ENCODE measurements at places on chromosomes 12 and 14.

- no peak for DNase-seq
Measured at GRCh38 chr14:103374121-103374520, 11.1 kb upstream of the MARK3 start.

GRCh38 chr14:94054401-94054800, 26.6 kb downstream of the DDX24 start:
- DNase-seq: no peak

DNA sequence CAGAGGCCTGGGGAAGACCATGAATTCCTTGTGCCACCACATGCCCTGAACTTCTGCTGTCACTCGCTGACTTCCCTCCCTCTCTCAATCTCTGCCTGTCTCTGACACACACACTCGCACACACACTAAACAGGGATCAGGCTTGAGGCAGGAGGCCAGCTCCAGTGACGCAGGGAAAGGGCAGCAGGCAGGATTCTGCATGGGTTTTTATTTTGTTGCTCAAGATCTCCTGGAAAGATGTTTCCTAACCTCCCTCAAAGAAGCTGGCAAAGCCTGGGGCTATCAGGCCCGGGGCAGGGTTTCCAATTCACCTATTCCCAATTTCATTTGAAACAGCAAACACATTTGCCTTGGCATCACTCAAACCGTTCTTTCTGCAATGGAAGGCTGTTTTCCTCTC, 27.7 kb upstream of the PEX5 start:
- DNase-seq: no peak

GRCh38 chr12:3300833-3301401, 190.1 kb upstream of the PRMT8 start:
- no peak for DNase-seq

DNA sequence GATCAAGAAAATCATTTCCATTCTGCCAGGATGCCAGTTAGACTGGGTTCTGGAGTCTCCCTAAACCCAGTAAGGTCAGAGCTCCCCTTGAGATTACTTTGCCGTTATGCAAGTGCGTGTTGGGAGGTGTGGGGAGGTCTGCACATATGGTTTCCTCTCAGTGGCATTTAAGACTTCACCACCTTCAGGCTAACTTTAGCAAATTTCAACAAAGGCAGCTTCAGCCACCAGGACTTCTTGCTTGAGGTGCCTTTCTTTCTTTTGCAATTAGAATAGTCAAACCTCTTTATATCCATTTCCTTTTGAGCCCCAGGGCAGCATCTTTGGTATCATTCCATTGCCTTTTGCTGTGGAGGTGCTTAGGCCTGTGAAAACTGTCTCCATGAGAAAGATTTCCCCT, 117.2 kb upstream of the CCND2 start:
- DNase-seq: no peak

- peak; percentile 9 for DNase-seq
Measured at GRCh38 chr14:59483363-59483762, 845 bp downstream of the L3HYPDH start.

GRCh38 chr14:37819155-37820015, 224.0 kb downstream of the TTC6 start:
- no peak for DNase-seq

- DNase-seq: peak; percentile 59
Measured at GRCh38 chr14:103105580-103106150, 11.1 kb downstream of the EXOC3L4 start.

GRCh38 chr12:92987362-92987761, 58.3 kb upstream of the EEA1 start:
- no peak for DNase-seq

DNA sequence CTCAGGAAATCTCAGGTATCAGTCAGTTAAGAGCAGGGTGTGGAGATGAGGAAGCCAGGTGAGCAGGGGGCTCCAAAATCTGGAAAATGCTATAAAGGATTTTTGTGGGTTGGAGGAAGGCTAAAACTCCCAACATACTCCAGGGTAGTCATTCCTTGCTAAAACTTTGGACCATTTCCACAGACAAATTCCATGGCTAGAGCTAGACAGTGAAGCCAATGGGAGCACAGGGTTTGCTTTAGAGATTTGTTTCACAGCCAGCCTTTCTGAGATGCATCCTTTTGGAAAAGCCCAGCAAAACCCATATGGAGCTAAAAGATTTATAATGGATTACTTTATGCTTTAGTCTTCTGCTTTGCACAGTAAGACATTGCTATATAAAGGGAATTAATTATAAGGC, 146.5 kb downstream of the SAMD4A start:
- no peak for DNase-seq

DNA sequence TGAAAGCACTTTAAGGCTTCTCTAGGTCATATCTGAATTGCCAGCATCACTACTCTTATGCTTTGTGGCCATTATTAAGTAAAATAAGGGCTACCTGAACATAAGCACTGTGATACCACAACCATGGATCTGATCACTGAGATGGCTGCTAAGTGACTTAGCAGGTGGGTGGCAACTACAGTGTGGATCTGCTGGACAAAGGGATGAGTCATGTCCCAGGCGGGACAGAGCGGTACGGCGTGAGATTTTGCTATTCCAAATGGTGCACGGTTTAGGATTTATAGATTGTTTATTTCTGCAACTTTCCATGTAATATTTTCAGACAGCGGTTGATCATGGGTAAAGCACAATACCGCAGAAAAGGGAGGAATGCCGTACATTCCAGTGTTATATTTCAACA, 39.4 kb downstream of the MLXIP start:
- DNase-seq: no peak
